Astrocyte (in vitro differentiated cells and primary cell): ENCODE measurements at places on chromosomes 7 and 10.

DNA sequence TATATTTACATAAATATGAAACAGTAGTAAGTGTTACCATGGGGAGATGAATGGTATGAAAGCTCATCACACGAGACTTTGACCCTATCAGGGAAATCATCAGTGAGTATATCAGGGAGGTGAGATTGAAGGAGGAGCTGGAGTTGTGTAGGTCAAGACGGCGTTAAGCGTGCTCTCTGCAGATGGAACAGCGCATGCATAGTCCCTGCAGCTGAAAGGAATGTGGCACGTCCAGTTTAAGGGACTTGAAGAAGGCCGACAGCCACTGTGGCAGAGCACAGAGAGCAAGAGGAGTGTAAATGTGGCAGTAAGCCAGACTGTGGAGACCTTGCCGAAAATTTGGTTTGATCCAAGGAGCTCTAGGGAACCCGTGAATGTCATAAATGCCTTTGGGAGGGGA lies 38.9 kb downstream of the POU6F2 start:
- DNase-seq, result no peak

GRCh38 chr10:103849880-103850571 lies 5.3 kb downstream of the SH3PXD2A start:
- peak; percentile 91 for DNase-seq

- DNase-seq, result peak; percentile 18
Observed at GRCh38 chr10:633279-634245, 55.9 kb downstream of the DIP2C start.

- DNase-seq, result no peak
Observed at GRCh38 chr7:40682696-40683095, 547.9 kb downstream of the SUGCT start.

GRCh38 chr7:4689668-4690067 lies 7.6 kb downstream of the FOXK1 start:
- no peak for DNase-seq

DNA sequence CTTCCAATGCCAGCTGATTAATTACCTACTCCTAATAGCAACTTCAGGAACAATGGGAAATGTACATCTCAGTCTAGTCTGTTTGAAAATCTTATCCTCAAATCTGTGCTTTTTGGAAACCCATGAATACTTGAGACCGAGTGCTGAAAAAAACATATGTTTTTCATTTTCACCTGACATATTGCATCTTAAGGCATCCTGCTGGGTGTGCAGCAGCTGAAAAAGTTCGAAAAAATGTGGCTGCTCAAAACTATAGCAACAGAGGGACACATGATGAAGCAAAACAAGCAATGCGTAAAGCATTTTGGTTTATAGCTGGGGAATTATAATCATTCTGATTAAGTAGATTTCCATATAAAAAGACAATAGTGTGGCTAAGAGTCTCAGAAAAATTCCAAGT lies 218.0 kb downstream of the CREB5 start:
- no peak for DNase-seq

- DNase-seq, result no peak
Observed at GRCh38 chr10:105559333-105560097, 918.4 kb downstream of the SORCS3 start.

- DNase-seq, result peak; percentile 94
Observed at GRCh38 chr10:70804421-70804808, 11.3 kb upstream of the SGPL1 start.

DNA sequence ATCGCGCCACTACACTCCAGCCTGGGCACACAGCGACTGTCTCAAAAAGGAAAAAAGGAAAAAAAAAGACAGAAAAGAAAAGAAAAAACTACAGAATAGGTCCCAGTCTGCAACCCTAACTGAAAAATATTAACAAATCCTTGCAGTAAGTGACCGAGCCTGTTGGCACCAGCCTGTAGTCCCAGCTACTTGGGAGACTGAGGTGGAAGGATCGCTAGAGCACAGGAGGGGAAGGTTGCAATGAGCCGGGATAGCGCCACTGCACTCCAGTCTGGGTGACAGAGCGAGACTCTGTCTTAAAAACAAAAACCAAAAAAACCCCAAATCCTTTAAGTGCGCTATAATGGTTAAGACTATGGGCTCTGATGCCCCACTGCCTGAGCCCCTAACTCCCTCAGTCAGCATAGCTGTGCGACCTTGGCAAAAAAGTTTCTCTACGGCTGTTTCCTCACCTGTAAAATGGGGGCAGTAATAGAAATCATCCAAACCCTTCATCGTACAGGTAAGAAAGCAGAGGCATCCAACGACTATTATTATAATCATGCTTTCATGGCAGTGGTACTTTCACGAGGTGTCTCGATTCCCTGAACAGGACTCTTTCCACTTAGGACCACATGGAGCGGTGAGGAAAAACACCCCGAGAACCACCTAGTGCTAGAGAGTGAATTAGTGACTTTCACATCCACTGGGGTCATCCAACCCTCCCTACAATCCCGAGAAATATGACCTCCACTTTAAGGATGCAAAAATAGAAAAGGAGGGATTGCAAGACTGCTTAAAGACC lies 755 bp downstream of the TOMM7 start:
- no peak for DNase-seq
